ENCODE measurements at places on chromosomes 6 and 20. TPM values are rescaled to one million over a fixed set of nuclear protein-coding genes. Genes with fewer than 3 reads are reported as not detected.

GRCh38 chr6:138514860-138515540, 15.7 kb upstream of the NHSL1 start:
- DNase-seq = no peak

GRCh38 chr6:43873806-43874714, 104.0 kb downstream of the VEGFA start:
- DNase-seq = no peak

DNA sequence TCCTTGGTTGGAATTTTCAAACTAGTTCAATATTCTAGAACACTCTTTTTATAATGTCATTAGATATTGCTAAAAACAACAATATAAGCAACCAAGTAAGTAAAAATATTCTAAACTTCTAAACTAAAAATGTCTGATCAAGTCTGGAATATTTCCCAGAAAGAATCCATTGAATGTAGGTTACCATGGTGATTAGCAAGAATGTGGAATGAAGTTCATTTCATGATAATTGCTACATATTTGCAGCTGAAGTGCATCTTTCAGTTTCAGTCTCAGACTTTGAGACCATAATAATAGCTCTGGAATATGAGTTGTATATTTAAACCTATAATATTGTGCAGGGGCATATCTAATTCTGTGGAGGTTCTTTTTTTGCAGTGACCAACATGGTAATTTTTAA, 61.0 kb upstream of the NKAIN2 start:
- DNase-seq = no peak

- no peak for DNase-seq
Observed at GRCh38 chr6:8624665-8625064, 189.3 kb upstream of the SLC35B3 start.

Gene GTF3C6
- 94.0 TPM for total RNA-seq

DNA sequence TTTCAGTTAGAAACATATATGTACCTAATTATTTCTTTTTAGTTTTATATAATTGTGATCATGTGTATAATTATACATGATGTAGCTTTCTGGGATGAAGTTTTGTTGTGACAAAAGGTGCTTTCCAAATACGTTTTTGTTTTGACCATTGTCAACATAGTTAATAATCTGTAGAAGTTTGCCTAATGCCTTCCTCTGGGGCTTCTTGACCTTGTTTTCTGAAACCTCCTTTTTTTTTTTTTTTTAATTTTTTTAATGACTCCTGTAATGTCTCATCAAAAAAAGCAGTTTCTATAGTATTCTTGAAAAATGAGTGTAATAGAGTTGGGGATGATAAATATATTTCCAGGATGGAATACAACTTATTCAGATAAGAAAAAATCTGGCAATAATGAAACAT, 434.7 kb upstream of the SOX4 start:
- DNase-seq = no peak

Gene PLN
- 0.09 TPM for total RNA-seq
